Kidney (tissue), 22 donors: ENCODE measurements at places on chromosomes 6 and 20. TPM values are rescaled to one million over a fixed set of nuclear protein-coding genes. Genes with fewer than 3 reads are reported as not detected.
A peak's percentile ranks its signal among the peaks of the same experiment; 100 is the strongest.

DNA sequence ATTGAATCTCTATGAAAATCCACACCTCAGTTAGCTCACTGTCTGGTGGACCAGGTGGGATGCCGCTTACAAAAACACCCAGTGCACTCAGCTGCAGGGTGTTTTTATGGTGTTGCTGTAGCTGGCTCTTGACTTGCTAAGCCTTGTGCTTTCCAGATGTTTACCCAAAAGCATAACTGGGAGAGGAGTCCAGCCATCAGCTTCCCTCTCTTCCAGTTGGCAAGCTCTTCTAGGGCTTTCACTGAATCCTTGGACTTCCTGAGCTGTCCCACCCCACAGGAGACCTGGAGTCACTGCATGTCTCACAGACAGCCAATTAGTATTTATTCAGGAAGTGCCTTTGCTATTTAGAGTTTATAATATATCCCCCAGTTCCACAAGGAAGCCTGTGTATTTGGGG is 210.9 kb downstream of the FNDC1 start:
- no peak for DNase-seq
- H3K27me3 ChIP-seq: no peaks in the 10 kb centered on the region
- H3K27ac ChIP-seq: no peak overlapping the region
- no peaks in the 10 kb centered on the region for H3K4me1 ChIP-seq

DNA sequence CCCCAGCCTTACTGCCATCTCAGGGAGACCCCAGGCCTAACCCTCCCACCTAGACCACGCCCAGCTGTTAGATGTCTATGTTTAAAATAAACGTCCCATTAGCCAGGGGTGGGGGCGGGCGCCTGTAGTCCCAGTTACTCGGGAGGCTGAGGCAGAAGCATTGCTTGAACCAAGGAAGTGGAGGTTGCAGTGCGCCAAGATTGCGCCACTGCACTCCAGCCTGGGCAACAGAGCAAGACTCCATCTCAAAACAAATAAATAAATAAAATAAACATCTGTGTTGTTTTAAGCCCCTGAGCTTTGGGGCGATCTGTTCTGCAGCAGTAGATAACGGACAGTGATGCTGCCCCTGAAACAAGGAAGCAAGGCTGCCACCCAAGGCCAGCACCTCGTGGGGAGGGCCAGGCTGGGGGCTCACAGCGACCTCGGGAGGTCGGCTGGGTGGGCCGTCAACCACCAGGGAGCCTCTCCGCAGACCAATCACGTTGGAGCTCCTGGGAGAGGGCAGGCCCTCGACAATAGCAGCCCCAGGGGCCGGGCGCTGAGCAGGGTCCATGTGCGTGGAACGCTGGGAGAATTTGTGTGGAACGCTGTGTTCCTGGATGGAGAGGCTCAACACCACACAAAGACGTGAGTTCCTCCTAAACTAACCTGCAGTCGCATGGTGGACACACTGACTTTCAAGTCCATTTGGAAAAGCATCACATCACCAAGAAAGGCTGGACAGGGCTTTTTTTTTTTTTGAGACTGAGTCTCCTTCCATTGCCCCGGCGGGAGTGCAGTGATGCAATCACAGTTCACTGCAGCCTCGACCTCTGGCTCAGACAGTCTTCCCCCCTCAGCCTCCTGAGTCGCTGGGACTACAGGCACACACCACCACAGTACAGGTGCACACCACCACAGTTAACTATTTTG is 1.0 kb upstream of the HELZ2 start:
- H3K27me3 ChIP-seq: no peaks in the 10 kb centered on the region
- no peaks in the 10 kb centered on the region for H3K4me1 ChIP-seq
- H3K27ac ChIP-seq: no peak overlapping the region
- no peak overlapping the region for H3K4me3 ChIP-seq
- no peak for DNase-seq

GRCh38 chr20:10731190-10731965 is 57.6 kb upstream of the JAG1 start:
- no peaks in the 10 kb centered on the region for H3K27me3 ChIP-seq
- DNase-seq: no peak
- no peaks in the 10 kb centered on the region for H3K4me1 ChIP-seq
- H3K36me3 ChIP-seq: no peaks in the 10 kb centered on the region
- no peak overlapping the region for H3K27ac ChIP-seq
- no peak overlapping the region for H3K4me3 ChIP-seq

- no peak overlapping the region for H3K4me3 ChIP-seq
- H3K27me3 ChIP-seq: no peaks in the 10 kb centered on the region
- no peak overlapping the region for H3K27ac ChIP-seq
- H3K4me1 ChIP-seq: no peaks in the 10 kb centered on the region
These were observed 32.2 kb upstream of the FOXA2 start for GRCh38 chr20:22616551-22616950.

- H3K4me1 ChIP-seq: no peaks in the 10 kb centered on the region
- DNase-seq: no peak
- no peak overlapping the region for H3K27ac ChIP-seq
These were observed 16.8 kb downstream of the IL17F start for GRCh38 chr6:52227495-52227894.

- no peak overlapping the region for H3K27ac ChIP-seq
- no peak for DNase-seq
- no peak overlapping the region for H3K4me3 ChIP-seq
- no peaks in the 10 kb centered on the region for H3K4me1 ChIP-seq
- H3K27me3 ChIP-seq: no peaks in the 10 kb centered on the region
These were observed 52.3 kb downstream of the MBOAT1 start for GRCh38 chr6:20159781-20160540.

DNA sequence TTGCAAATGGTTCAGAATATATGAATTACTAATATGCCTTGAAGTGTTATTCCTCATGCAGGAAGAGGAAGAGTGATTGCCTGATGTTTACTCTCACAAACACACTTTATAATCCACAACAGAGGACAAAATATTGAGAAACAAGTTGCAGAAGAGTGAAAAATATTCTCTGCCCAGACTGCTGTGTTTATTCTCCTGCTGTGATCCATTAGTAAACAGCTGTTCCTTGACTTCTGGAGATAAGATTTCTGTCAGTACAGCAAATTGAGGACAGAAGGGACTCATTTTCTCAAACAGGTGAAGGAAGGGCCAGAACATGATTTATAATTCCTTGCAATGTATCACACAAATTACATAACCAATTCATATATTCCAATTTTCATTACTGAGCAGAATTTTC is 148.0 kb downstream of the EPM2A start:
- H3K4me1 ChIP-seq: no peaks in the 10 kb centered on the region
- no peak overlapping the region for H3K27ac ChIP-seq
- DNase-seq: no peak
- no peaks in the 10 kb centered on the region for H3K36me3 ChIP-seq
- H3K4me3 ChIP-seq: no peak overlapping the region
- H3K27me3 ChIP-seq: no peaks in the 10 kb centered on the region

DNA sequence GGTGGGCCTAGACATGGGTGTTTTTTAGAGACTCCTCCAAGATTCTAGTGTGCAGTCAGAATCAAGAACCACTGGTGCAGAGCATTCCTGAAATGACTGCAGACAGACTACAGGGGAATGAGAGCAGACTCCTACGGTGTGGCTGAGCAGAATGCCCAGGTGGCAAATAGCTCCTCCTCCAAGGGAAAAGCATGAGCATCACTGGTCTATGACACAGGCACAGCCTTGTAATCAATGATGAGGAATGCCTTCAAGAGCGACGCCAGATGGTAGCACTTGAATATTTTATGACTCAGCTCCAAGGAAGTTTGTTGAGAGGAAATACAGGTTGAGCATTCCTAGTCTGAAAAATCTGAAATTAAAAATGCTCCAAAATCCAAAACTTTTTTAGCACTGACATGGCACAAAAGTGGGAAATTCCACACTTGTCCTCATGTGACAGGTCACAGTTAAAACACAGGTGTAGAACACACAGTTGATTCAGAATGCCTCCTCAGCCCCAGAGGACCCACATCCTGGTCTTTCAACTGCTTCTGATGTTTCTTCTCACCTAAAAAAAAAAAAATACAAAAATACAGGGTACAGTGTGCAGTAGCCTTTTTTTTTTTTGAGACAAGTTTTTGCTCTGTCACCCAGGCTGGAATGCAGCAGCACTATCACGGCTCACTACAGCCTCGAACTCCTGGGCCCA is 10.6 kb upstream of the FAM8A1 start:
- H3K4me1 ChIP-seq: no peaks in the 10 kb centered on the region
- H3K4me3 ChIP-seq: no peak overlapping the region
- no peak overlapping the region for H3K27ac ChIP-seq

GRCh38 chr6:33492093-33492492 is 37.7 kb downstream of the ZBTB9 start:
- no peak overlapping the region for H3K27ac ChIP-seq
- no peaks in the 10 kb centered on the region for H3K36me3 ChIP-seq
- no peaks in the 10 kb centered on the region for H3K27me3 ChIP-seq

DNA sequence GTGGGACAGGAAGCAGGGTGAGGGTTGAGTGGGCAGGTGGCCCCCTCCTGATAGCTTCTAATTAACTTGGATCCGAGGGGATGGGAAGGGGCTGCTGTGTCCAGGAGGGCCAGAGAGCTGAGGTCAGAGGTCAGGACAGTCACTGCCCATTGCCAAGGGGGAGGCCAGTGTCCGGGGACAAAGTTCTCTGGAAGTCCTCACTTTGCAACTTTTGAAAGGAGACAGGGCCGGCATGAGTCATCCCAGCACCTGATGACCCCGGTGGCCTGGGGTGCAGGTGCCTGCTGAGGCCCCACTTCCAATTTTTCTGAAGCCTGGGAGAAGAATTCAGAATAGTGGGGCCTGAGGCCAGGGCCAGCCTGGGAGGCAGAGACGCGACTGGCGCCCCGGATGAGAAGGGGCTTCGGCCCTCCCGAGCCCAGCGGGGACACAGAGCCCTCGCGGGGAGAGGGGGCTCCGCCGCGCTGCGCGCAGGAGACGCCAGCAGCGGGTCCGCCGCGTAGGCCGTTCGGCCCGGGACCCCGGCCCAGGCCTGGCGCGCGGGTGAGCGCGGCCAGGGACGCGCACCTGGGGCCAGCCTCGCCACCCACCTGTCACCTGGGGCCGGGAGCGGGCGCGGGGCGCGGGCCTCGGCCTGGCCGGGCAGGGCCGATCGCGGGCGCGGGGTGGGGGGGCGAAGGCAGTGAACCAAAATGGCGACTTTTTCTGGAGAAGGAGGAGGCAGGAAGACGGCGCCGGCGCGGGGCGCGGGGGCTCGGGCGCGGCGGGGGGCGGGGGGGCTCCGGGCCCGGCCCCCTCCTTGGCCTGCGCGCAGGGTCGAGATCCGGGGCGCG is 586 bp downstream of the ZNF512B start:
- peak; percentile 55 for DNase-seq
- no peaks in the 10 kb centered on the region for H3K27me3 ChIP-seq
- H3K36me3 ChIP-seq: peaks cover 6% of the 10 kb centered on the region
- H3K4me3 ChIP-seq: peak overlapping the region; percentile 52
- H3K27ac ChIP-seq: peak overlapping the region; percentile 9

DNA sequence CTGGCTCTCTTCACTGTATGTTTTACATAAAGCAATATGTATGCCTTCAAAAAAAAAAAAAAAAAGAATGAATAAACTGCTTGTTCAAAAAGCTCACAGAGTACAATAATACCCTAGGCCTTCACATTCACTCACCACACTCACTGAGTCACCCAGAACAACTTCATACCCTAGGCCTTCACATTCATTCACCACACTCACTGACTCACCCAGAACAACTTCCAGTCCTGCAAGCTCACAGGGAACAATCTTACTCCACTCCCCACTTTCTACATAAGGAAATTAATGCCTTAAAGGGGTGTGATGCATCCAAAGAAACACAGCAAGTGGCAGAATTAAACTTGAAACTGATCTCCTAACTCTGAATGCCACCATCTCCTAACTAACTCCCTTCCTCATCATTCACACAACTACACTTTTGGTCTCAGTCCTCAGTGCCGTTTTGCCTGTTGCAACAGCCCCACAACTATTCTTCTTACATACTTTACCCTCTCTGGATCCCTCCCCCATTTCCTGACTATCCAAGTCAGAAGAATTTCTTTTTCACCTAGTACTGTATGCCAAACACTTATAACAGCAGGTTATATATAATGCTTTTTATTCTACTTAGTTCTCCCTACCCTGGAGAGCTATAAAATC is 34.2 kb downstream of the NHSL1 start:
- H3K27me3 ChIP-seq: no peaks in the 10 kb centered on the region
- H3K36me3 ChIP-seq: no peaks in the 10 kb centered on the region
- DNase-seq: no peak

DNA sequence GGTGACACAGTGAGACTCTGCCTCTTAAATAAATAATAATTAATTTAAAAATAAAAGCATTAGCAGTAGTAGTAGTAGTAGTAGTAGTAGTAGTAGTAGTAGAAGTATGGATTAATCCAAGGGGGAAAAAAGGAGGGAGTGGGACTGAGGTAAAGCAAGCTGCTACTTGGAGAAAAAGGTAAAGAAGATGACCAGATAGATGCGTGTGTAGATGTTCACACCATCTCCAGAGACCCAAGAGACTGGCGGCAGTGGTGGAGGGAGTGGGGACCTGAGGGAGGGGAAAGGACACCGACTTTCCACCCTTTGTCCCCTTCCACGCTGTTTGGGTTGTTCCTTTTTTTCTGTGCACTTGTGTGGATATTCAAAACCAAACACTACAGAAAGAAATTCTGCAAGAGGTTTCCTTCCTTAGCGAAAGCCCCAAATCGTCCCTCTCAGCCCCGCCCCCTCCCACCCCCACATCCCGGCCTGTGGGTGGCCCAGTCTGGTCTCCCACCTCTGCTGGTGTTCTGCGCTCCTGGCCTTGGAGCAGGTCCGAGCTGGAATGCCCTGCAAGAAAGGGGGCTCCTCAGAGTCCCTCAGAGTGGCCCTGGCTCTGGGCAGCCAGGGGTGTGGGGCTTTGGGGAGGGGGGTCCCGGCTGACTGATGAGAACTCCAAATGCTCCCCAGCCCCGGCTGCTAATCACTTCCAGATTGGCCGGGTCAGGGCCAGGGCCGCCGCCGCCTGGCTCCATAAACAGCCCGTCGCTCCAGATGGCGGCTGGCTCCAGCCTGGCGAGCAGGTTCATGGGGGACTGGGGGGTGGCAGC is 60.2 kb downstream of the UBE2V1 start:
- H3K36me3 ChIP-seq: no peaks in the 10 kb centered on the region
- no peak overlapping the region for H3K4me3 ChIP-seq
- no peak overlapping the region for H3K27ac ChIP-seq
- peaks cover 10% of the 10 kb centered on the region for H3K4me1 ChIP-seq
- peak; percentile 61 for DNase-seq

CDC5L gene
- 17.6 TPM for total RNA-seq

EPM2A gene
- 9.6 TPM for total RNA-seq

TBCC gene
- total RNA-seq: 21.2 TPM

BACH2 gene
- total RNA-seq: 6.9 TPM

FAM83B gene
- total RNA-seq: 12.7 TPM

GPR6 gene
- total RNA-seq: not detected

RIN2 gene
- total RNA-seq: 109 TPM

DEF6 gene
- 16.3 TPM for total RNA-seq
